Ovary (tissue), 10 donors: ENCODE measurements at places on chromosomes 2 and 18. TPM values are rescaled to one million over a fixed set of nuclear protein-coding genes. Genes with fewer than 3 reads are reported as not detected.

GAREM1 gene
- 7.1 TPM for total RNA-seq

GPR155 gene
- 3.9 TPM for total RNA-seq

STPG4 gene
- not detected for total RNA-seq

MC5R gene
- not detected for total RNA-seq

LRP2 gene
- 0.02 TPM for total RNA-seq

SIX3 gene
- total RNA-seq: not detected
